Memory B cell (primary cell): ENCODE measurements at places on chromosomes 1 and 21.

DNA sequence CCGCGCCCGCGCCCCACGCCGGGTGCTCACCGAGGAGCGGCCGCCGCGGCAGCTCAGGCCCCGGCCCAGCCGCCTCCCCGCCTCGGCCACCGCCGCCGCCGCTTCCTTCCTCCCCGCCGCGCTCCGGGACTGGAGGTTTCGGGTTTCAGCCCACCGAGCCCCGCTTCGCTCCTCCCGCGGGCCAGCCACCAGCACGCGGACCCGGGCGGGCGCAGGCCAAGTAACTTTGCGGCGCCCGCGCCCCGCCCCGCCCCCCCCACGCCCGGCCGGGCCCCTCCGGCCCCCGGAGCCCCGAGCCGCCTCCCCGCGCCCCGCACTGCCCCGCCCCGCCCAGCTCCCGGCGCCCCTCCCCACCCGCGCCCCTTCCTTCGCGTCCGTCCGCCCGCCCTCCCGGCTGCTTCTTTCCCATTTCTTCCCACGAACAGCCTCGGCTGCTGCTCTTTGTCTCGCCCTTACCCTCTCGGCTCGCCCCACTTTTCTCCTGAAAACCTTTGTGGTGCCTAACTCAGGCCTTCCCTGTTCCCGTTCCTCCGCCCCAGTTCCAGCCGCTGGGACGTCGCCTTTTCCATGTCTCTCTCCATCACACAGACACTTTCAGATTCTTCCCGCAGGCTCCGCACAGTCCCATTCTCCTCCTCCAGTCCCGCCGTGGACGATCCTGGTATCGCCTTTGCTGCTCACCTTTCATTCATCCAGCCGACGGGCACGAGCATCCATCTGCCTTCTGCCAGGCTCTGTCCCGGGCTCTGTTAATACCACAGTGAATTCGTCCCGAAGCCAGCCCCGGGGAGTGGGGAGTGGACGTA is at the start of gene GPR161:
TSS of gene GPR161 (minus strand) at position 222 of the 806 bp plus-strand sequence. CDS start 32,080 bp downstream, outside the sequence.
- peaks cover 9% of the 10 kb centered on the region for H3K27me3 ChIP-seq
- peaks cover 3% of the 10 kb centered on the region for H3K36me3 ChIP-seq
- H3K4me3 ChIP-seq = peak within 1 kb of the TSS; percentile 93
- peak within 1 kb of the TSS; percentile 29 for H3K27ac ChIP-seq
- peaks cover 8% of the 10 kb centered on the region for H3K4me1 ChIP-seq

DNA sequence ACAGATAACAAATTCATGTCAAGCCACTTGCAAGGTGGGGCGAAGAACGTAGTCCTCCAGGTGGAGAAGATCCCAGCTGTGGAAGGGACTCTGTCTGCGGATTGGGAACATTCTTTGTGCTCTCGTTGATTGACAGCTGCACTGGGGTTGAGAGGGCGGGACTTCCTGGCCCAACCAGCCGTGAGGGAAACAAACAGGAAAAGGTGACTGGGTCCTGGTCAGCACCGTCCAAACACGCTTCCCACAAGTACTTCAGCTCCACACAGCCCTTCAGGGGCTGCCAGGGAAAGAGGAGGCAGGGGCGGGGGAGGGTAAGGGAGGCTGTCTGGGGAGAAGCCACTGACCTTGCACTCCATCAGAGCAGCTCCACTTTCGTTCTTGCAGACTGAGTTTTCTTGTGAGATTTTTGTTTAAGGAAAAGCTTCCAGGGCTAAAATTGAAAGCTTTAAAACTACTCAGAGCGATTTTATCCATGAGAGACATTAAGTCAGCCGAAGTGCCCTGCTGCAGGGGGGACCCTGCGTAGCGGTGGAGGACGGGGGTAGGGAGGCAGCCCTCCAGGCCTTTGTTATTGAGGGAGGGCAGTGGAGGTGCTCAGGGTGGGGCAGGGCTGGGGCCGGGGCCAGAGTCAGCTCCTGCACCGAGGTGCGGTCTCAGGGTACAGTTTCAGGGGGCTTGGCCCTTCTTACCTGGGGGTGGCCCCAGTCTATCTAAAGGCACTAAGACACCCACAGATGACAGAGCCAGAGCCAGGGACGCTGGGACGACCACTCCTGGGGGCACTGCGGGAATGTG is 21.6 kb upstream of the STUM start:
- H3K27me3 ChIP-seq = peaks cover 11% of the 10 kb centered on the region
- no peak overlapping the region for H3K4me3 ChIP-seq
- no peak for DNase-seq
- H3K36me3 ChIP-seq = peaks cover 2% of the 10 kb centered on the region
- H3K27ac ChIP-seq = no peak overlapping the region

DNA sequence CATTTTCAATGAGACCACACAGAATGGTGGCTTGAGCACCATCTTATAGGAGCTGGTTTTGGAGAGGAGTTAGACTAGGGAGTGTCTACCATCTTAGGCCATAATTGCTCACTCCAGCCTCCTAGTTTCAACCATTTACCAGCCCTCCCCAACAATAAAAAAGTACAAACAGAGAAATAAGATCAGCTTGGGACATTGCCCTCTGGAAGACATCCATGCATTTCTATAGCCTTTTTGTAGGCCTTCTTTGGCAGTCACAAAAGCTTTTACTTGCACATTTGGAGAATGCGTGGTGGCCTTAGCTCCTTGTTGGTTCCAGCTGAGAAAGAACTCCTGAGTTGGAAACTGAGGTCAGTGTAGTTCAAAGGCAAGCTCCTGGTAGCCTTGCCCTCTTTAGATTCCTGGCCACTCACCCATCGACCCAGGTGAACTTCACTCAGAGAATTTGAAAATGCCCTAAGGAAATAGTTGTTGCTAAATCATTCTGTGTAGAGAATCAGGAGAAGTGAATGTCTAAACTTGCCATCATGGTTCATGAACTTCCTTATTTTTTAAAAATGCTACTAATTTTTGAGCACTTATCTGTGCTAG is 301.7 kb upstream of the PROX1 start:
- H3K4me1 ChIP-seq = no peaks in the 10 kb centered on the region
- H3K27ac ChIP-seq = no peak overlapping the region
- H3K36me3 ChIP-seq = no peaks in the 10 kb centered on the region
- no peak overlapping the region for H3K4me3 ChIP-seq
- no peak for DNase-seq
- peaks cover 4% of the 10 kb centered on the region for H3K27me3 ChIP-seq

GRCh38 chr1:67230539-67230938 is 64.3 kb downstream of the IL23R start:
- no peaks in the 10 kb centered on the region for H3K4me1 ChIP-seq
- peaks cover 4% of the 10 kb centered on the region for H3K27me3 ChIP-seq
- H3K4me3 ChIP-seq = no peak overlapping the region
- H3K27ac ChIP-seq = no peak overlapping the region
- no peaks in the 10 kb centered on the region for H3K36me3 ChIP-seq
- no peak for DNase-seq

DNA sequence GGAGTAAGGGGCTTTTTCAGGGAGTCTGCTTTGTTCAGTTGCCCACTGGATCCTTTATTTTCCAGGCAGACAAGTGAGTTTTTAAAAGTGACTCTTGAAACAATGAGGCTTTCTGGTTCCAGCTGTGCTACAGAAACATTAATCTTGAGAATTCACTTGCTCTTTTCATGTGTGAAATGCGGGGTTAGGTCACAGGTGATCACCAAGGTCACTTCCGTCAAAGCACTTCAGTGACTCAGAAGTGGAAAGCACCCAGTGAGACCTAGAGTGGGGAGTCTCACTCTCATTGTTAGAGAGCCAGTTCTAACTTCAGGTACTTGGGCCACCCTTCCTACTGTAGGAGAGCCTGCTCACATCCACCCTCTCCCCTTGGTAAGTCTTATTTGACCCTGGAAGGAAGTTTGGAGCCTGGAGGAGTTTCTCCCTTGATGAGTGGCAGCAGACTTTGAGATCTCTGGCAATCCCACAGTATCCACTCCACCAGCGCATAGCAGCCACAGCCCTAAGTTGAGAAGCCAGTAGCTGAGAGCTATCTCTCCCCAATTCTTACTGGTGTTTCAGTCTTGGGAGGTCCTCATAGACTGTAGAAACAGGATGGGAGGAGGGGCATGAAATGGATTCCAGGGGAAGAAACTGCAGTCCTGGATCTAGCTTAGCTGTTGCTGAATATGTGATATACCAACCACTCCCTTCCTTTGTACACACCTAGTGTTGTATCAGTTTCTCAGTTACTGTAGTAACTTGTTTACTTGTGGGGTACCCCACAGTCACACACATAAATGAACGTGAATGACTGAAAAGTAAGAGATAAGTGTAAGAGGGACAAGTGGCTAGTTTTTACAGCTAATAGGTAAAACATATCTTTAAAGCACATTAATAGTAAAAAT is 3.1 kb downstream of the TACSTD2 start:
- H3K4me1 ChIP-seq = peaks cover 11% of the 10 kb centered on the region
- H3K27ac ChIP-seq = peak overlapping the region; percentile 21
- H3K4me3 ChIP-seq = no peak overlapping the region
- peaks cover 22% of the 10 kb centered on the region for H3K27me3 ChIP-seq

DNA sequence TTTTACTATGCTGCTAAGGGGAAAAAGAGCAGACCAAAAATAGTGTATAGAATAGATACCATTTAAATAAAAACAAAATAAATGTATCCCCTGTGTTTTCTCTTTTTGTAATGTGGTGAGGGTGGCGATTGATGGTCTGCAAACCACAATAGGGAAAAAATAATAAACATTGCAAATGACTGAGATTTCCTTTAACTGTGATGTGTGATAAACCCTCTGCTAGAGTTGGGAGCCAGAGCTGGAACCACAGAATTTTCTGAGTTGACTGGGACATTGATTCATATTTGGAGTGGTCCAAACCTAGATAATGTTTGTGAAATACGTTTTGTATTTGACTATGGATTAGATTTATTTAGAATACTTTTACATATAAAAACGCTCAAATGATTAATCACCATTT is 70.6 kb upstream of the PTGFR start:
- no peaks in the 10 kb centered on the region for H3K36me3 ChIP-seq
- no peak overlapping the region for H3K4me3 ChIP-seq
- H3K4me1 ChIP-seq = no peaks in the 10 kb centered on the region
- no peaks in the 10 kb centered on the region for H3K27me3 ChIP-seq
- DNase-seq = no peak

DNA sequence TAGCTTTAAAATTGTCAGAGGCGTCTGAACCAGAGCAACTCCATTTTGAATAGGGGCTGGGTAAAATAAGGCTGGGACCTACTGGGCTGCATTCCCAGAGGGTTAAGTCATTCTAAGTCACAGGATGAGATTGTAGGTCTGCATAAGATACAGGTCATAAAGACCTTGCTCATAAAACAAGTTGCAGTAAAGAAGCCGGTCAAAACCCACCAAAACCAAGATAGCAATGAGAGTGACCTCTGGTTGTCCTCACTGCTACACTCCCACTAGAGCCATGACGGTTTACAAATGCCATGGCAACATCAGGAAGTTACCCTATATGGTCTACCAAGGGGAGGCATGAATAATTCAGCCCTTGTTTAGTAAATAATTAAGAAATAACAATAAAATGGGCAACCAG is 143.6 kb downstream of the GABPA start:
- no peaks in the 10 kb centered on the region for H3K4me1 ChIP-seq
- H3K36me3 ChIP-seq = peaks cover 1% of the 10 kb centered on the region
- no peaks in the 10 kb centered on the region for H3K27me3 ChIP-seq
- H3K4me3 ChIP-seq = no peak overlapping the region
- no peak overlapping the region for H3K27ac ChIP-seq

- H3K36me3 ChIP-seq = no peaks in the 10 kb centered on the region
- H3K27me3 ChIP-seq = peaks cover 7% of the 10 kb centered on the region
- no peak overlapping the region for H3K4me3 ChIP-seq
- H3K27ac ChIP-seq = no peak overlapping the region
- no peaks in the 10 kb centered on the region for H3K4me1 ChIP-seq
Measured at GRCh38 chr1:85121744-85122143, 73.4 kb upstream of the MCOLN3 start.

DNA sequence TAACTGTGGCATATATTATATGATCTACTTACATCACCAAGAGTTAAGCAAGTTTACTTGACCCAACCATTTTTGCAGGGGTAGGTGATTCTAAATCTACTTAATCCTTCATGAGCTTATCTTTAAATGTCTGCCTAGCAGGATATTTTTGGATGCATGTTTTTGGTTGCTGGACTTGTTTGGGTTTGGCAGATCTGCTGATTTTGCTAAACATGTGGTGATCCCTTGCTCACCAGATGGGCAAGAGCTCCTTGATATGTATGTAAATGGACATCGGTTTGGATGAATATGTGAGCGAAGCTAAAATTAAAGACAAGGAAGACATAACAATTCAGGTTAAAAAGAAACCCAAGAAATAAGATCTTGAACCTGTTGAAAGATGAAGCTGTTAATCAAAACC is 36.7 kb downstream of the FMN2 start:
- H3K27ac ChIP-seq = no peak overlapping the region
- H3K36me3 ChIP-seq = no peaks in the 10 kb centered on the region
- H3K4me1 ChIP-seq = no peaks in the 10 kb centered on the region
- no peak overlapping the region for H3K4me3 ChIP-seq

DNA sequence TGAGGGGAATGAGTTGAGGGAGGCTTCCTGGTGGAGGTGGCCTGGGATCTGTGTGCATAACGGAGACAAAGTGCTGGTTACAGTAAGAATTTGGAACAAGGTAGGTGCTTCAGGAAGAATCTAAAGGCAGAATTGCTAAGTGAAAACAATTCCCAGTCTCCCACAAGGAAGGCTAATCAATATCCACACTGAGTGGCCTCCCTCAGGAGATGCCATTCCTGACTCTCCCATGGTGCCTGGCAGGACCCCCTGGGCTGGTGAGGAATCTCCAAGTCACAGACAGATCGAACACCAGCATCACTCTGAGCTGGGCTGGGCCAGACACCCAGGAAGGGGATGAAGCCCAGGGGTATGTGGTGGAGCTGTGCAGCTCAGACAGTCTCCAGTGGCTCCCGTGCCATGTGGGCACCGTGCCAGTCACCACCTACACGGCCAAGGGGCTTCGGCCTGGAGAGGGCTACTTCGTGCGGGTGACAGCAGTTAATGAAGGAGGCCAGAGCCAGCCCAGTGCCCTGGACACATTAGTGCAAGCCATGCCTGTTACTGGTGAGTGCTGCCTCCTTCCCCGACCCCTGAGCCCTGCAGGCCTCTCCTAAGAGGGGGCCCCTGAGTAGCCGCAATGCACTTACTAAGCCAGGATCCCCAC is 30.7 kb downstream of the IGFN1 start:
- no peaks in the 10 kb centered on the region for H3K4me1 ChIP-seq
- no peaks in the 10 kb centered on the region for H3K36me3 ChIP-seq
- no peak for DNase-seq
- H3K27me3 ChIP-seq = no peaks in the 10 kb centered on the region
- no peak overlapping the region for H3K27ac ChIP-seq
- H3K4me3 ChIP-seq = no peak overlapping the region

GRCh38 chr1:88537787-88538186 is 146.3 kb upstream of the PKN2 start:
- H3K36me3 ChIP-seq = no peaks in the 10 kb centered on the region
- H3K27ac ChIP-seq = no peak overlapping the region
- peaks cover 4% of the 10 kb centered on the region for H3K27me3 ChIP-seq
- DNase-seq = no peak
- no peak overlapping the region for H3K4me3 ChIP-seq
- H3K4me1 ChIP-seq = no peaks in the 10 kb centered on the region

- no peak overlapping the region for H3K27ac ChIP-seq
Measured at GRCh38 chr1:4415476-4415875, 238.9 kb upstream of the AJAP1 start.

- DNase-seq = no peak
- H3K4me3 ChIP-seq = no peak overlapping the region
- no peaks in the 10 kb centered on the region for H3K4me1 ChIP-seq
- peaks cover 9% of the 10 kb centered on the region for H3K27me3 ChIP-seq
- H3K27ac ChIP-seq = no peak overlapping the region
Measured at GRCh38 chr21:38173276-38174035, 83.3 kb upstream of the KCNJ15 start.
